ENCODE measurements at places on chromosomes 5 and 9.

DNA sequence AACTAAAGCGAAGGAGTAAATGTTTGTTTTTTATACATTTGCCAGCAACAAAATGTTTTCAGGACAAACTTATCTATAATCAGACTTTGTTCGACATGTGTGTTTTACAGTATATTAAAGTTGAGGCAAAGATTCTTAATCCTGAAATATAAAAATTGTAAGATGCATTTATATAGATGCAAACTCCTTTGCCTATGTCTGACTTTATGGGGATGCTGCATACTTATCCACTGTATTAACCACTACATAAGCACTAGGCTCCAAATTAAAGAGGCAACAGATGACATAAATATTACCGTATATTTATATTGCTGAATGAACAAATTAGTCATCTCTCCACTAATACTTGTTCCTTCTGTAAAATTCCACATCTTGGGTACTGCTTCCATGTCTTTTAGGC, 882.7 kb upstream of the ARRDC3 start:
- DNase-seq, result no peak

DNA sequence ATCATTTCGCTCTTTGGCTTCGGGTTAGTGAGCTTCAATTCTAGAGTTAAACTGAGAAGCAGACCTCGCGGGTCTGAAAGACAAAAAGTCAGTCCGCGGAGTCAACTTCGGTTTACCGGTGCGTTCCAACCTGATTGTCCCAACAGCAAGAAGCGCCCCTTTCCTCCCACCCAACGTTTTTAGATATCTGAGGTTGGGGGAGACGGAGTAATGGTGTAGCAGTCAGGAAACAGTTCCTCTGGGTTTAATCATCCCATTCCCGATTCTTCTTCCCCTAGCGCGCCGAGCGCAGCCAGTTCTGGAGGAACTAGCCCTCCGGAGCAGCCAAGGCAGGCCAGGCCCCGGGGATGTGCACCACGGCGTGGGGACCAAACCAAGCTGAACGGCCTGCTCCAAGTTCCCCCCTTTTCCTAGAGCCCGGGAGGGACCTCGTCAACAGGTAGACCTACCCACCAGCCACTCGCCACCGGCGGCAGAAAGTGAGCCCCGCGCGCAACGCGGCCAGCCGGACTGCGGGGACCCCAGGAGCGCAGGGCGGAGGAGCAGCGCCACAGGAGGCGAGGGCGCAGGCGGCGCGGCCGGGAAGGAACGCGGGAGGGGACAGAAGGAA, 622 bp upstream of the ISL1 start:
- DNase-seq, result no peak

GRCh38 chr5:180642779-180643178, 6.6 kb downstream of the FLT4 start:
- no peak for DNase-seq

DNA sequence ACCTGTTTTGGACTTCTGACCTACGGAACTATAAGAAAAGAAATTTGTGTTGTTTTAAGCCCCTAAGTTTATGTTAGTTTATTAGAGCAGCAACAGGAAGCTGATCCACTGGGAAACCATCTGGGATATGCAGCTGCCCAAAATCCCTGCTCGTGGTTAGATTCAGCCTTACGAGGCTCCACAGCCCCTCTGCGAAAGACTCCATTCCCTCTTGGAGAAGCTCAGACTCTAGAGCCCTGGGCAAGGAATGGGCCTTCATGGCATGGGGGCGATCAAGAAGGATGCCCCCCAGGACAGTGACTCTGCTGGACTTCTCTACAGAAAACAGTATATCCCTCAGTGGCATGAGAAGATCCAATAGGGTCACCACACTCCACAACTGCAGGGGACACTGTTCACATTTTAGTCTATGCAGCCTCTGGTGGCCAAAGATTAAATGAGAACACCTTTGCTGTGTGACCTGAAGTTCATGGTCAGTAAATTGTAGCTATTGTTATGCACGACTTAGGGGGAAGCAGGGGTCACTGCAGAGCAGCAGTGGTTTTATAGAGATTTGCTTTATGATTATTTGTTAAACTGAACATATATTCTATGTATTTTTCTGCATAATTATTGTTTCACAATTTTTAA, 21.1 kb downstream of the IRF1 start:
- no peak for DNase-seq

- DNase-seq, result no peak
Observed at GRCh38 chr9:126618585-126619360, 5.0 kb downstream of the LMX1B start.

- DNase-seq, result no peak
Observed at GRCh38 chr9:11142965-11143738, 530.4 kb upstream of the PTPRD start.

DNA sequence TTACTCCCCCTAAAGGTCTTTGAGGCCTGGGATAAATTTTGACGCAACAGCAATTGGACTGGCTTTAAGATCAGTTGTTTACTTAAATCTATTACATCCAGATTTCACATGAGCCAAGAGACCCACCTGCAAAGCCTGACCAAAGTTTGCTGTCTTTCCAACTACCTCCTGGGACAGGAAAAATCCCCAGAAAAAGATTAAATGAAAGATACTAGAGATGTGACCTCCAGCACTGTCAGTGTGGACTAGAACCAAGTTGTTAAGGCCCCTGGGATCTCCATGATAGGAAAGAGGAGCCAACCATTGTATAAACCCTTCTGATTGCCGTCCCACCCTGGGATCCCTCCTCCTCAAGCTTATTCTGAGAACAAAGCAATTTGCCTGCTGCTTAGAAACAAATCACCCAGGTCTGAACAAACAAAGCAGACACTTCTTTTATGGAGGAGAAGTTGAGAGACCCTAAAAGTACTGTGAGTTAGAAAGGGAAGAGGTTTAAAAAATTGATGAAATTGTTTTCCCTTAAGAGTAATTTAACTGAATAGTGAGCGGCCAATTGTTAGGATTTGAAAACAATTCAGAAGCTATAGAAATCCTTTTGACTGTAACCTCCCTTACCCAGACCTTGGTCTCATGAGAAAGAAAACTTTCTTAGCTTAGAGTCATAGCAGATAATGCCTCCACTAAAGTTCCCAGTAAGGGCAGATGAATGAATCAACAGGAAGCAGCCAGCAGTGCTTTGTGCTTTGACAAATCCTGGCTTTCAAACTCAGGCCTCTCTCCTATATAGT, 255.2 kb downstream of the TMEM167A start:
- DNase-seq, result no peak

- no peak for DNase-seq
Observed at GRCh38 chr9:93390953-93391515, 60.5 kb upstream of the FAM120A start.

DNA sequence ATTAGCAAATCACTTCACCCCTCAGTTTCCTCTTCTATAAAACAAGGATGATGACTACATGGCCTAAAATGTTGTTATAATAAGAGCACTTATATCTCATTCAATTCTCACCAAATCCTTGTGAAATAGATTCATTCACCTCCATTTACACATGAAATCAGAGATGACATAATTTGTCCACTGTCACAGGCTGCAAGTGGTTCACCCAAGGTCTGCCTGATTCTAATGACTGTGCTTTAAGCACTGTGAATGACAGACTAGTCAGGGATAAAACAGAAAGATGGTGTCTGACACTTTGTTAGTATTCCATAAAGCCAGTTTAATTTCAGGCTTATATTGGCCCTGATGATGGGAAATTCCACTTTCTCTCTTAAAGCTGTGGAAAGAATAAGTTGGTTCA, 209.5 kb downstream of the MAPKAP1 start:
- no peak for DNase-seq

DNA sequence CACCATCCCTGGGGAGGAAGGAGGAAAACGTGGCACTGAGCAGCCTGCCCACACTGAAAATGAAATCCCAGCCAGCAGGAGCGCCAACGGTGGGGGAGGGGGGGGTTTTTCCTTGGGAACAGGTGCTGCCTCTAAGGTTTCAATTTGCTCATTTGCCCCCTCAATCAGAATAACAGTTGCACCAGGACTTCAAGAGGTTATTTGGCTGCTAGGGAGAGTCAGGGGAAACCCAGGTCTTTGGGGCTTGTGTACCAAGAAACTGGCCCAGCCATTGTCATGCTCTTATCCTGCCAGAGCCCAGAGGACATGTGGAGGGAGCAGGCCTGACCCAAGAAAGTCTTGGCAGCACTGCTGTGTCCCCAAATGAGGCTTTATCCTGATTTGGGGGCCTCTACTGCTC, 66.5 kb downstream of the NDFIP1 start:
- no peak for DNase-seq

DNA sequence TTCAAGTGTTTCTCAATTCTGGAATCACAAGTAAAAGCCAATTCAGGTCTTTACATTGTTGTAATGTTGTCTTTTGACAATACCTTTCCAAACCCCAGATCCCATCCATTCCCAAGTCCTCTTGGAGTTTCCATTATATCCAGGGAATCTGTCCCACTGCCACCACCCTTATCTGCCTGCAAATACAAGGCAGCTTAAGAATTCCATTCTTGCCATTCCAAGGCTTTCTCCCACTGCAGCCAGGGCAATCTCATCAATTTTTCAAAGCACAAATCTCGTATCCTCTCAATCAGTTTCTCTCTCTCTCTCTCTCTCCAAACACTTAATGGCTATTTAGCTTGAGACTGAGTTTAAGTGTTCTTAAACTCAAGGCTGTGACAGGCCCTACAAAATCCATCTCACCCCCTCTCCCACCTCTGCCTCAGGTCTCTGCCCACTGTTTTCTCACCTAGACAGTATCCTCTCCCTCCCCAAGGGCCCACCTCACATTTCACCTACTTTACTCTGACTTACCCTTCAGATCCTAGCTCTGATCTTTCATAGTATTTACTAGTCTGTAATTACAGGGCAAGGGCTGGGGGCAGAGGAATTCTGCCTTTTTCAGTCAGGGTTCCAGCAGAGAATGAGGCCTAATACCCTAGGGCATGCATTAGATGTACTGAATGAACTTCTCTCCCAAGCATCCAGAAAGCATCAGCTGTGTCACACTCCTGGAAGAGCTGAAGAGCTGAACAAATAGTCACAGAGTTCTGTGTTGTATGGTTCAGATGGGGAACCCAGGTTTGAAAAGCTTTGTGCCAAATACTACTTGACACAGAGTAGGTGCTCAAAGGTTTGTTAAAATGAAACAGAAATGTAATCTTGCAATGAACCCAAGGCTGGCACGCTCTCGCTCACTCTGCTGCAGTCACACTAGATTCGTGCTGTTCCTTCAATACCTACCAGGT, 46.0 kb downstream of the RAPGEF1 start:
- DNase-seq, result no peak

GRCh38 chr9:110029429-110029955, 178.5 kb downstream of the C9orf152 start:
- DNase-seq, result no peak

DNA sequence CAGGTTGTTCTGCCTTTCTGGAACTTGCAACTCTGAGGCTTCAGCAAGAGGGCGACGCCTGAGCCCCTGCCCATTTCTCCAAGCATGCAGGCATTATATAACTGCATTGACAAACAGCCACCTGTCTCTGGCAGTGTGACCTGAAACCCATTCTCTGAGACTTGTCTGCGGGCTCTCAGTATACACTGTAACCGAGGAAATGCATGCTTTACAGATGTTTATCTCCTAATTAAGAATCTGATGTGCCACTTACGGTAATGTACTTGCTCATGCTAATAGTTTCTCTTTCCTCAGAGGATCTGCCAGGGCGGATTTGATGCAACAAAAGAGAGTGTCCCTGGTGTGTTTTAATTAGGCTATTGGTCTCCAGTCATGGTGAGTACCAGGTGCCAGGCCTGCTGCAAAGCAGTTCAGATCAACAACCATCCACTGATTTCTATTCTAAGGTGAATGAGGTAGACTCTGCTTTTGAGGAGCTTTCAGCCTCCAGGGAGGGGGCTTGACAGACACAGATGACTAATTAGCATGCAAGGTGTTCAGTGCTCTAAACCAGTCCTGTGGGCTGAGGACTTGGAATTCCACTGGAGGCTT, 593.7 kb upstream of the KLF4 start:
- no peak for DNase-seq

- no peak for DNase-seq
Observed at GRCh38 chr5:9284272-9284671, 261.6 kb downstream of the SEMA5A start.

DNA sequence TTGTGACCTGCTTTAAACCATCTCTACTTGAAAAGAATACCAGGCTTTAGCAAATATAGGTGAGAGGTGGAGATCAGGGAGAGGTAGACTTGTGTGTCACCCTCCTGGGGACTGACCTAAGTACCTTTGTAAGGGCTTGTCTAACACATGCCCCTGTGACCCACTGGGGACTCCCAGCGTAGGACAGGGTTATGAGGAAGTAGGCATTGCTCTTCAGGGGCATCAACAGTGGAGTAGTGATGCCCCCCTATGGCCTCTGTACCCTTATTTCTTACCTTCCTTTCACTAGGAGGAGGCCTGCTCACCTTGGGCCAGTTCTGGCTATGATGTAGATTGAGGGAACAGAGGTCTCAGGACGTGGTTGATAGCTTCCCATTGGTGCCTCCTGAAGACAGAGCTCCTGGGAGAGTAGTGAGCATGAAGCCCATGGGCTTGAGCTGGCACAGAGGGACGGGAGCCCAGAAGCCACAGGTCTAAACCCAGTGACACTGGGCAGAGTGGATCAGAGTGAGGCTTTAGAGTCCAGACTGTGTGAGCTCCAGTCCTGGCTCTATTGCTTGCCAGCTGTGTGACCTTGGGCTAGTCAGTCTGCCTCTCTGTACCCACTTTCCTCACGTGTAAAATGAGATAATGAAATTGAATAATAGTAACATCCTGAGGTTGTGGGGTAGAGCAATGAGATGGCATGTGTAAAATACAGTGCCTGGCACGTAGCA, 191.7 kb downstream of the AOPEP start:
- DNase-seq, result no peak

Data from stimulated activated naive CD4-positive, alpha-beta T cell treated with Interleukin-2 at 50 U/mL for 16 hours (primary cell).